ENCODE measurements at places on chromosomes 12 and 14. TPM values are rescaled to one million over a fixed set of nuclear protein-coding genes. Genes with fewer than 3 reads are reported as not detected.

- H3K36me3 ChIP-seq = no peaks in the 10 kb centered on the region
- peak overlapping the region; percentile 86 for H3K27ac ChIP-seq
- H3K4me1 ChIP-seq = peaks cover 4% of the 10 kb centered on the region
- H3K27me3 ChIP-seq = no peaks in the 10 kb centered on the region
Measured at GRCh38 chr12:46473634-46474329, 101.2 kb upstream of the SLC38A2 start.

Gene VWF
- total RNA-seq = 1,026 TPM

- no peak overlapping the region for H3K4me3 ChIP-seq
- H3K36me3 ChIP-seq = no peaks in the 10 kb centered on the region
- H3K4me1 ChIP-seq = no peaks in the 10 kb centered on the region
Measured at GRCh38 chr12:114815026-114815795, 131.2 kb upstream of the TBX3 start.

- H3K4me3 ChIP-seq = peak overlapping the region; percentile 56
- H3K27me3 ChIP-seq = no peaks in the 10 kb centered on the region
- no peaks in the 10 kb centered on the region for H3K36me3 ChIP-seq
- H3K4me1 ChIP-seq = peaks cover 35% of the 10 kb centered on the region
Measured at GRCh38 chr12:93378998-93379325, 1.2 kb downstream of the NUDT4 start.

- no peak overlapping the region for H3K4me3 ChIP-seq
- no peak overlapping the region for H3K27ac ChIP-seq
- H3K36me3 ChIP-seq = no peaks in the 10 kb centered on the region
- DNase-seq = no peak
Measured at GRCh38 chr14:68532496-68532895, 260.4 kb downstream of the ZFP36L1 start.

Measured in ascending aorta (tissue), 2 donors.